Lung microvascular endothelial cell (primary cell): ENCODE measurements at places on chromosomes 11 and 22. TPM values are rescaled to one million over a fixed set of nuclear protein-coding genes. Genes with fewer than 3 reads are reported as not detected.

GRCh38 chr22:29907753-29908515, 25.0 kb downstream of the MTMR3 start:
- DNase-seq = peak; percentile 95

GRCh38 chr11:92753161-92753560, 216.3 kb upstream of the MTNR1B start:
- no peak for DNase-seq

- DNase-seq = no peak
These were observed 92.1 kb downstream of the PKNOX2 start for GRCh38 chr11:125256541-125257189.

The SYT9 gene
- 0.20 and 1.1 TPM in 2 replicates for total RNA-seq

The CCDC73 gene
- total RNA-seq = not detected in 2 replicates

GRCh38 chr11:90556606-90557005, 333.8 kb upstream of the CHORDC1 start:
- no peak for DNase-seq

The TCN1 gene
- total RNA-seq = not detected in 2 replicates

DNA sequence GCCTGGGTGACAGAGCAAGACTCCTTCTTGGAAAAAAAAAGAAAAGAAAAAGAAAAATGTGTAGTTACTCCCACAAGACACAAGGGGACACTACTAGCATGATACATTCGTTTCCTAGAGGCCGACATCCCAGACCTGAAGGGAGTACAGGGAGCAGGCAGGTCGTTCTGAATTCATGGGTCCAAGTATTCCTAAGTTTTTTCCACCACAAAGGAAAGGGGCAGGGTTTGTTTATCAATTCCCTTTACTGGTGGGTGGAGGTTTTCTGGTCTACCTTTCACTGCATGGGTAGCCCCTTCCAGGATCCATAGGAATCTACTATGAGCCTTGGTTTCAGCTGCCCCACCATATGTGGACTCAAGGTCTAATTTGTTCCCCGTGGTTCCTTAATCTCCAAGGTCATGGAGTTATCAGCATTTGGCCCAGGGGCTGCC, 11.8 kb downstream of the TIGD3 start:
- peak; percentile 84 for DNase-seq

GRCh38 chr22:32206774-32207758, 2.2 kb upstream of the RFPL2 start:
- peak; percentile 33 for DNase-seq

The RAC2 gene
- 3.0 and 15.3 TPM in 2 replicates for total RNA-seq

- no peak for DNase-seq
These were observed 79.7 kb upstream of the HORMAD2 start for GRCh38 chr22:30000566-30000965.

The PHOX2A gene
- total RNA-seq = not detected in 2 replicates

DNA sequence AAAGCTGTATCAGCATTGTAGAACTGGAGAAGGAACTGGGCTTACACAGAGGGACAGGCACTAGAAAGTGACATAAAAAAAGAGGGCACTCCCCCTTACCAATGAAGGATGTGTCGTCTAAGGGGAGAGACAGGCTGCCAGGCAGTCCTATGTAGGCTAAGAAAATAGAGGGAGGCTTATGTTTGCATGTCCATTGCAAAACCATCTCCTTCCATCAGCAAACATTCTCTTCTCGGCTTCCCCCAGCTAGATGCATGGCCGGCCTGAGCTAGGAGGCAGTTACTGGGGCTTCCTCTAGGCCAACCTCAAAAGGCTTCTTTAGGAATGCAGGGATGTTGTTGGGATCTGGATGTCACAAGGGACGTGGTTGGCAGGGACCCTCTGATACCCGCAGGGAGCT, 139.1 kb downstream of the PKNOX2 start:
- no peak for DNase-seq

The SLC5A4 gene
- total RNA-seq = 0.79 and 1.3 TPM in 2 replicates

The MYO18B gene
- total RNA-seq = not detected in 2 replicates

DNA sequence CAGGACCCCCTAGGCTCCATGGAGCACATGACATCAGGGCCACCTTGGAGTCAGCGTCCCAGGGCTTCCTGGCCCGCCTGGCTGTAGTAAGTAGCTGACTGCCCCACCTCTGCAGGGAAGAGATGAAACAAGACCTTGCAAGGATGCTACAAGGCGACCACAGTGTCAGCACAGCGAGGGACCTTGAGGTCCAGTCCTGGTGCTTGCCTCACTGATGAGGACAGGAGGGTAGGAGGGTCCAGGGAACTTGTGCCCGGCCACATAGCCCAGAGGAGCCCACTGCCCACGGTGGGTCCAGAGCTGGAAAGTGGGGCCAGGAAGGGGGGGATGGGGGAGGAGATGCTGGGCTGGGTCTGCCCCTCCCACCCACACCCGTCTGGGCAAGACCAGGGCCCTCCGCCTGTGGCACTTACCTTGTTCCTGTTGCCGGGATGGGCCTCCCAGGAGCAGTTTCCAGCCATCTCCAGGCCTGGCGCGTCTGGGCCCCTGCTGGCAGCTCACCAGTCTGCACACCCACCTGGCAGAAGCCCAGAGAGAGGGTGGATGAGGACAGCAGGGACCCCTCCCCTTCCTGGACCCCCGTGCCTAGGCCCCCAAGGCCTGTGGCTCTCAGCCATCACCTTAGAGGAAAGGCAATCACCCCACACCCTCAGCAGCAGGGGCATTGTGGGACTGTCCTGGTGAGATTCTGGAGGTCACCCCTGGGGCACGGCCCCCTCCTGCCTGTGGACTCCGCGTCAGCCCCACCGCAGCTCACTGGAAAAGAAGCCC, 3.4 kb downstream of the MRGPRF start:
- no peak for DNase-seq

DNA sequence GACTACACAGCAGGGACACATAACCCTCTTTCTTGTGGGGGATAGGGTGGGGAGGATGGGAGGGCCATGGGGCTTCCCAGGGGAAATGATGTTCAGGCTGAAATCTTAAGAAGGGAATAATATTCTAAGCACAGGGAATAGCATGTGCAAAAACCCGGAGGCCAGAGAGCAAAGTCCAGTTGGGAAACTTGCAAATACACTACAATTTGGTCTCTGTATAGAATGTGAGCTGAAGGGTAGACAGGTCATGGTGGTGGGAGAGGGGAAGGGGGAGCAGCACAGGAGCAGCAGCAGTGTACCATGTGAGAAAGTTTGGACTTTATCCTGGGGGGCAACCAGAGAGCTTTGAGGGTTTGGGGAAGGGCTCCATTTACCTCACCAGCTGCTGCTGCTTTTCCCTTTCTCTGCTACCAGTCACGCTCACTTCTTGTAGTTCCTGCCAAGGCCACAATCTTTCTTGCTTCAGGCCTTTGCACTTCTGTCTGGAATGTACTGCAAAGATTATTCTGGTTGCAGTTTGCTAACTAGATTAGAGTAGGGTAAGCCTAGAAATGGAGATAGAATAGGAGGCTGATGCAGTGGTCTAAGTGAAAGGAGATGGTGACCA, 43.0 kb downstream of the KREMEN1 start:
- no peak for DNase-seq

The SPDYC gene
- total RNA-seq = not detected in 2 replicates

The PNPLA5 gene
- not detected in 2 replicates for total RNA-seq

The MUC6 gene
- total RNA-seq = not detected in 2 replicates

The TEX12 gene
- under 0.01 TPM in 1 of 2 replicates, not detected in the other for total RNA-seq

The GGT5 gene
- total RNA-seq = 1.8 and 7.4 TPM in 2 replicates
